ENCODE measurements at places on chromosomes 12 and 14. TPM values are rescaled to one million over a fixed set of nuclear protein-coding genes. Genes with fewer than 3 reads are reported as not detected.

DNA sequence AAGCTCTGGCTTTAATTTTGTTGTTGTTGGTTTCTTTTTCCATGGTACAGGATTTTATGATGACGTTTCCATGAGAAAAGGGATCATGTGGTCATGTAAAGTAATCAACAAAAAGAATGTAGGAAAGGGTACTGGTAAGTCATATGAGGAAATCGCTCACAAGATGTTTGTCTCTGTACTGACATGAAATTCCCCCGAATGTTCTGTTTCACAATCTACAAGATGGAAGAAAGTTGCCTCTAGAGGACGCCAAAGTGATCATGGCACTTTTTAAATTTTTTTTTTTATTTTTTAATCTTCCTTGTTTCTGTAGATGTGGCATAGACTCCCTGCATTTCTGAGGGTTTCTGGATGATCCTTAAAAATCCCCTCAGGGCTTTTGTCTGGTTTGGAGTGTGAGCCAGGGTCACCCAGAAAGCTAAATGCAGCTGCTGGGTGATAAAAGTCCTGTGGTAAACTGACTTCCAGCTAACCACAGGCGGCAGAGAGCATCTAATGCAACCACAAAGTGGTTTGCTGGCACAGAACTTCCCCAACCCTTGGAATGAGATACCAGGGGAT is 393.5 kb downstream of the CCDC91 start:
- no peak for DNase-seq

DNA sequence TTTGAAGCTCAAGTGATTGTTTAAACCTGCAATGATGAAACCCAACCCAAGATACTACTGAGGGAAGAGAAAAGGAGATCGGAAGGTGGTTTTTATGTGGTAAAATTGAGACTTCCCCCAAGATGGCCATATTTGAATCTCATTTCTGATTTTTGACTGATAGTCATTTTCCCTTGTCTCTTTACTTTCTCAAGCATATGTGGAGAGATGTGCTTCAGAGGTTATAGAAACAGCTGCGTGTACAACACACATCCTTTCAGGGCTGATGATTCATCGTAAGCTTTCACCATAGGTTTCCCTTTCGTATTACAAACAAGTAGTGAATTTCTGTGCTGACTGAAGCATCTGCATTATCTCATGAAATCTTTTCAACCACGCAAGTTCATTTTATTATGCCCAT is 276.2 kb downstream of the EMP1 start:
- DNase-seq = no peak

DNA sequence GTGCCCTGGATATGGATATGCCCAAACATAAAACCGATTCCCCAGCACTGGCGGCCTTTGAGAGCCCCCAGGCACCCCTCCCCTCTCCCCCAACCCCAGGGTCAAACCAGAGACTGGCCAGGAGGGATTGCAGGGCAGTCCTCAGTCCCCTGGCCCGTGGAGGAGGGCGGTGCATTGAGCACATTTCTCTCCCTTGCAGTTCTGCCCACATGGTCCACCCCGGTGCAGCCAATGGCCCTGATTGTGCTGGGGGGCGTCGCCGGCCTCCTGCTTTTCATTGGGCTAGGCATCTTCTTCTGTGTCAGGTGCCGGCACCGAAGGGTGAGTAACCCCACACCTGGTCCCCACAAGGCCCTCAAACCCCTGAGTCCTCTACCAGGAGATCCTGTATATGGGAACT is 3.4 kb upstream of the GPR162 start:
- DNase-seq = no peak

ENDOU gene
- 0.24 TPM for total RNA-seq

- no peak for DNase-seq
Observed at GRCh38 chr12:111117017-111117416, 196.6 kb upstream of the MYL2 start.
